ENCODE measurements at places on chromosomes 6 and 20.

GRCh38 chr20:17873410-17874270, 95.0 kb downstream of the SNX5 start:
- DNase-seq = no peak

- DNase-seq = no peak
Measured at GRCh38 chr20:49924247-49924646, 8.9 kb upstream of the SPATA2 start.

DNA sequence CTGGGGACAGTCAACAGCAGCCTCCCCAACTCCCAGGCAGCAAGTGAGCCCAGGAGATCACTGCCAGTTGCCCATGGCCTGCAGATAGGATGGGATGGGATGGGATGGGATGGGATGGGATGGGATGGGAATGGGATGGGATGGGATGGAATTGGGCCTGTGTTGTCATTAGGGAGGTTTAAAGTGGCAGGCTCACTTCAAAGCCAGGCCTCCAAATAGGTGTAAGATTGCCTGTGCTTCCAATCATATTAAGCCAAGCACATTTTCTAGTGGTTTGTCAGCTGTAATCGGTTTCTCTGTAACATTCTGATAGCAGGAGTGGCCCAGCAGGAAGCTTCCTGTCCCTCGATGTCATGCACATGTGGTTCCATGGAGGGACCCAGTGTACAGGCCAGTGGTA, 82.7 kb upstream of the NXT1 start:
- no peak for DNase-seq

DNA sequence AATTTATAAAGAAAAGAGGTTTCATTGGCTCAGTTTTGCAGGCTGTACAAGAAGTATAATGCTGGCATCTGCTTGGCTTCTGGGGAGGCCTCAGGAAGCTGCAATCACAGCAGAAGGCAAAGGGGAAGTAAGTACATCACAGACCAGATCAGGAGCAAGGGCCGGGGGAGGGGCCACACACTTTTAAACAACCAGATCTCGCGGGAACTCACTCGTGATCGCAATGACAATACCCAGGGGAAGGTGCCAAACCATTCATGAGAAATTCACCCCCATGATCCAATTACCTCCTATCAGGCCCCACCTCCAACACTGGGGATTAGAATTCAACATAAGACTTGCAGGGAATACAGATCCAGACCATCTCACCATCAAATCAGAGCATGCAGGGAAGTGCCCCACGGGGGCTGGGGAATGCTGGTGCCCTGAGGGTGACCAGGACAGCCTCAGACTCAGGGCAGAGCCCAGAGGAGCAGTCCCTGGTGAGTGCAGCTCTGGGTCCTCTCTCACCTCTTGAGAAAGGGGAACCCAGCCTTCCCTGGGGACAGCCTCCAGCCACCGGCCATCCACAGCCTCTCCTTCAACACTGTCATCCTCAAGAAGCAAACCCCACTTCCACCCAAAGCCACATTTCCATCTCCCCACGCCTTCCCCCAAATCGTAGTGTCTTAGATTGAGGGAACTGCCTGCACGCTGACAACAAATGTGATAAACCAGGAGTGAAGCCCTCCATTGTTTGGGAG, 80.7 kb downstream of the ANKRD60 start:
- no peak for DNase-seq

- no peak for DNase-seq
Measured at GRCh38 chr6:159193923-159194322, 24.7 kb downstream of the FNDC1 start.

DNA sequence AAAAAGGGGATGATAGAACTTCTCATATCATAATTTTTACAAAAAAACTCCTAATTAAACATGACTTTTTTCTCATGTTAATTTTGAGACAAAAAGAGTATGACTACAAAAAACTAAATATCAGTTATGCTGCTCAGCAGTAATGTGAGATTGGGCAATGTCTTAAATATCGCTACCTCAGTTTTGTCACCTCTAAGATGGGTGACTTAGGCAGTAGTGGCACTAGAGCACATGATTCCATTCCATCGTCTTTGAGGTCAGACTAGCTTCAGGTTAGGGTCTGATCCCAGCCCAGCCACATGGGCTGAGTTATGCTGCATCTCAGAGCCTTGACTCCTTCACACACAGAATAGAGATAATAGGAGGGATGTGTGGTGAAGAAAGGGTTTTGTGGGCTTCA, 11.0 kb downstream of the DCBLD1 start:
- no peak for DNase-seq

- no peak for DNase-seq
Measured at GRCh38 chr6:100322886-100323285, 141.8 kb downstream of the SIM1 start.

- no peak for DNase-seq
Measured at GRCh38 chr6:120903836-120904235, 430.4 kb downstream of the TBC1D32 start.

DNA sequence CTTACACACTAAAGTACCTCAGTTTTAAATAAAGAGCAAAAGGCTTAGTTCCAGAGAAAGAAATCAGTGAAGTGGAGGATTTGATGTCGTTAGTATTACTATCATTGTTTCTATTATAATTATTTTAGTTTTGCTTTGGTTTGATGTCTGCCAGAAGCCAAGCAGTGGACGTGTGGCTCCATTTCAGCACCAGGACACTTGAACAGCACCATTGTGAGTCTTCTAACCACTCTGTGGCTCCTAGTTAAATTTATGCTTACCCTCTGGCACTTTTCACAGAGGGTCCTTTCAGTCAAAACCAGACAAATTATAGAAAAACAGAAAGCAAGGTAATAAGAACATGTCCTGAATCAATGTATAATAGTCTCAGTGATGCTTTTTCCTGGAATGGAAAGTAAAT, 3.4 kb downstream of the COL9A1 start:
- DNase-seq = no peak

- peak; percentile 52 for DNase-seq
Measured at GRCh38 chr6:30615219-30615957, 1.7 kb downstream of the PPP1R10 start.

DNA sequence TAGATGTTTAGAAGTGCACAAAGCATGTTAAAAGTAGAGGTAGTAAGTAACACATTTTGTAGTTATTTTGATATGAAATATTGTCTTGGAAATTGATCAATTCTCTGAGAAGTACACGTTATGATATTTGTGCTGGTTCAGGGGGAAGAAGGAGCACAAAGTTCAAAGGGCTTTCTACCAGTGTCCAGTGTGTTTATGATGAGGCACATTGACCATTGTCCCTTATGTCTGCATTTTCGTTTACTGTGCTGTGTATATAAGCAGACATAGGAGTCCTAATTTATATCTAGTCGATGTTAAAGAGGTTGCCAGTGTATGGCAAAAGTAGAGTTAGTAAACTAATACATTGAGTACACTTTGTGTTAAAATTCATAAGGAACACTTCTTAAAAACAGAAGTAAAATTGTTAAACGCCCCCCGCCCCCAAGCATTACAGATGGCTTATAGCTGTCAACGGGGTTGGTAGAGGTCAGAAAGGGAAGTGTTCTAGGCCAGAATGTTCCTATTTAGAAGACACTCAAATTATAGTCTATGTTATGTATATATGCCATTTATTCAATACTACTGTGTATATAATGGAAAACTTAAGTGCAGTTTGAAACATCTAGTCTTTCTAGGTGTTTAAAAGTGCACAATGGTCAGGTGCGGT, 13.3 kb upstream of the HMGN4 start:
- DNase-seq = no peak

DNA sequence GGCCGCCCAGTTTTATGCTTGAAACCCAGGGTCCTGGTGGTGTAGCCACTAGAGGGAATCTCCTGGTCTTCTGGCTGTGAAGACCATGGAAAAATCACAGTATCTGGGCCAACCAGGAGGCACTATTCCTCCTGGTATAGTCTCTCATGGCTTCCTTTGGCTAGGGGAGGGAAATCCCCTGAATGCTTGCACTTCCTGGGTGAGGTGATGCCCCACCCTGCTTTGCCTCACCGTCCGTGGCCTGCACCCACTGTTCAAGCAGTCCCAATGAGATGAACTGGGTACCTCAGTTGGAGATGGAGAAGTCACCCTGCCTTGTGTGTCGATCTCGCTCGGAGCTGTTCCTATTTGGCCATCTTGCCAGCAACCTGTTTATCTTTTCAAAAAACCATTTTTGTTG, 10.1 kb upstream of the ZNF337 start:
- DNase-seq = peak; percentile 46

GRCh38 chr6:42022755-42023384, 27.5 kb upstream of the TAF8 start:
- no peak for DNase-seq

DNA sequence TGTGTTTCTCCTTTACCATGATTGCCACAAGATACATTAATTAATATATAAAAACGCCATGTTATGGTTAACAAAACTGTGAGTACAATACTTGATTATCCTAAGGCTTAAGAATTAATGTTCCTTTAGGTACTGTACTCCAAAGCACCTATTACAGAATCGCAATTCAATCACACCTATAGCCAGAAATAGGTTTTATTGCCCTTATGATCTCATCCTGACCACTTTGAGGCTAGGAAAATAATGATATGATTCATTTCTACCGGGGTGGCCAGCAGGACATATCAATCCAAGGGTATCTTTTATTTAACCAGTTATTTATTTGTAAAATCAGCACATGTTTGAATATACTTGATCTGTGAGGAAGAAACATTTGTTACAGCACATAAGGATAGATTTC, 396.6 kb upstream of the GJE1 start:
- DNase-seq = no peak

DNA sequence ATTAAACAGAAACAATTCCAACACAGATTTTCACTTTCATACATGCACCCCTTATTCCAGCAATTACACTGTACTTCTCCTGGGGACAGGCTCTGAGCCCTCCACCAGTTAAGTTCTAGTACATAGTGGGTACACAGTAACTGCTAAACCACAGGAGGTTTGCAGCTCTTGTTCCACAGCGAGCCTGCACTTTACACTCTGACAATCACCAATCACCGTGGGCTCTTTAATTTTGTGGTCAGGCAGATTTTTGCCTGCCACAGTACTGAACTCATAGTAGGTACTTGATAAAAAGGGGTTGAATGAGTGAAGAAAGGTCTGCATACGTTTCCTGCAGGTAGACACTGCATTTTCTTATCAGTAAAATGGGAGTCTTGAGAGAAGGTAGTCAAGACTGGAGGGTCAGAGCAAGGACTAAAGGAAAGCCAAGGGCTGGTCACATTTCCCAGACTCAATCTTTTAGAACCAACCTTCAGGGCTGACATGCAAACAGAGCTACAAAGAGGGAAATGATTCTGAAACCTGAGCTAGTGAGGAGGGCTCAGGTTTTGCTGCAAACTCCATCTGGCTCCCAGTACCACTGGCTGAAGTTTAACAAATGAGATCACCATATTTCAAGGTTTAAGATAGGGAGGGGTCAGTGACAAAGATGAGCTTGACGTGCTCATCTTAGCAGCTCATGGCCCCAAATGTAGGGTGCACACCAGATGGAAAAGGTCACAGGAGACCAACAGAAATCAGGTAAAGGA, 404.6 kb downstream of the BTBD9 start:
- no peak for DNase-seq

GRCh38 chr6:129619579-129620233, 90.3 kb downstream of the ARHGAP18 start:
- no peak for DNase-seq

DNA sequence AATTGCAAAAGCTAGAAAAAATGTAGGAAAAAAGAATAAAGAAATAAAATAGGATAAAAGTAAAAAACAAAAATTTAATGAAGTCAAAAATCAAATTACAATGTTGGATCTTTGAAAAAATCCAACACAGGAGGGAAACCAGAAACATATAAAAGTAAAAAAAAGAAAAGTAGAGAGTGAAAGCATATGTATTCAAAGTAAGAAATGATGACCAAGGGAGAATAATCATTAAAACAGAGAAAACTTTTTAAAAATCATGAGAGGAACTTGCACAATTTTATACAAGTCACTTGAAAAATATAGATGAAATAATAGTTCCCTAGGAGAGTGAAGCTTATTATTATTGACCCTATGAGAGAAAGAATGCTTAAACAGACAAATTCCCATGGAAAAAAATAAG, 138.2 kb downstream of the COL21A1 start:
- no peak for DNase-seq

DNA sequence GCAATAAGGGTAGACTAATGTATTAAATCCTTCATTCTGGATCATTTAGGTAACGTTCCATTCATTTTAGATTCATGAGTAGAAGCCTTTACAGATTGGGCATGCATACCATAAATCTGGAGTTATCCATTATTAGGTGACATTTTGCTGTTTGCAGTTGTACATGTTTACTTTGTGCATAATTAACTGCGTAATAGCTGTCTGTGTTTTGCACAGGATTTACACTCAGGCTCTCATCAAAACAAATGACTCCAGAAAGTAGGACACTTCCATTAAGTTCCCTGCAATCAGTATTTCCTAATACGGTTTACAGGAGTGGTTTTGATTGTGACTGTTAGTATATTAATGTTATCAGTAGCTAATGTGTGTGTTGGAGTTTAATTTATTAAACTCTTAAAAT, 997.4 kb downstream of the HACE1 start:
- no peak for DNase-seq

GRCh38 chr20:8515810-8516435, 383.9 kb downstream of the PLCB1 start:
- DNase-seq = no peak

- no peak for DNase-seq
Measured at GRCh38 chr6:151109869-151110575, 129.7 kb upstream of the AKAP12 start.

- no peak for DNase-seq
Measured at GRCh38 chr6:13226071-13226470, 102.3 kb downstream of the TBC1D7 start.

GRCh38 chr6:47016261-47016660, 25.9 kb downstream of the ADGRF1 start:
- no peak for DNase-seq

GRCh38 chr6:127515234-127515793, 3.8 kb downstream of the MTCL3 start:
- DNase-seq = no peak

GRCh38 chr20:56554869-56555268, 21.8 kb downstream of the FAM209B start:
- peak; percentile 10 for DNase-seq

GRCh38 chr20:38205001-38205400, 39.9 kb upstream of the TGM2 start:
- DNase-seq = no peak

DNA sequence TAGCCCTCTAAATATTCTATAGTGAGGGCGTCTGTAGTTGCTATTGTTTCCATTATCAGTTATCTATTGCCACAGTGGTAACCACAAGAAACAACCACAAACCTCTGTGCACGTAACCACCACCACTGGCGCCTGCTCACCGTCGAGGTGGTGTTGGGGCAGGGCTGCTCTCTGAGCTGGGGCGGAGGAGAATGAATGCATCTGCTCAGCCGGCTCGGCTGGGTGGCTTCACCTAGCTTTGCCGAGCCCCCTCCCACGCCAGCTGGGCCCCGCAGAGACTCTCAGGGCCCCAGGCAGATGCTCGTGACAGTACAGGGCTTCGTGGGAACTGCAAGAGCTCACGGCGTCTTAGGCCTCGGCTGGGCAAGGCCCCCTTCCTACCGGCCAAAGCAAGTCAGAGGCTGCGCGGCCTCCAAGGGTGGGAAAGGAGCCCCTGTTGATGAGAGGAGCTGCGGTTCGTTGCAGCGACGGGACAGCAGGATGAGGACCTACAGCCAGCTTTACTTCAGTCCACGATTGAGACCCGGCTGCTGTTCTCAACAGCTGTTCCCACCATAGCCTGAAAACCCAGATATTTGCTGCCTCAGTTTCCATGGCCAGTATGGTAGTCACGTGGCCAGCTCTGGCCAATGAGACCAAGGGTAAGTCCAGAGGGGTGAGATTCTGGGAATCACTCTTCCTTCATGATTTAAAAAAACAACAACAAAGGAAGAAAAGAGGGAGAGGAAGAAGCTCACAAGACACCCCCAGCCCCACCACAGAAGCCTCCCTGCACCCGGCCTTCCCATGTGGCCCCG, 120.2 kb upstream of the AFDN start:
- DNase-seq = peak; percentile 77
